ENCODE measurements at places on chromosomes 13 and 19. TPM values are rescaled to one million over a fixed set of nuclear protein-coding genes. Genes with fewer than 3 reads are reported as not detected.

ZNF418 gene
- not detected for total RNA-seq

GPR12 gene
- total RNA-seq, result not detected

KLK4 gene
- total RNA-seq, result not detected

PLK5 gene
- not detected for total RNA-seq

TMEM221 gene
- total RNA-seq, result not detected

CEACAM20 gene
- not detected for total RNA-seq

SEMA6B gene
- 13.9 TPM for total RNA-seq

Measured in HT1080 (cell line).